ENCODE measurements at places on chromosomes 5 and 9.

DNA sequence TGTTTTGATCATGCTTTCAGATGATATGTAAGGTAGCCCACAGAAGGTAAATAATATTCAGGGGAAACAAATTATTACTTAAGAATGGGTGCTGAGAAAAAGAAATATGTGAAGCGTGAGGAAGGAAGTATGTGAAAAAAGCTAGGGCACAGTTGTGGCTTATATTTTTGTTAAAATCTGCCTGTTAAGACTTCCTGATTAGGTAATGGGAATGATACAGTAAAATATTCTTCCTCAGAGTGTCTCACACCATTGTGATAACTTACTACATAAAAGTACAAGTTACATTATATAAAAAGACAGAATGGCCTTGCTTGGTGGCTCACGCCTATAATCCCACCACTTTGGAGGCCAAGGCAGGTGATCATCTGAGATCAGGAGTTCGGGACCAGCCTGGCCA is 18.7 kb upstream of the PARP8 start:
- DNase-seq = no peak

GRCh38 chr9:78835928-78836450 is 539.1 kb downstream of the PSAT1 start:
- no peak for DNase-seq

- peak; percentile 16 for DNase-seq
These were observed 2.6 kb upstream of the GABRB2 start for GRCh38 chr5:161549106-161549505.

DNA sequence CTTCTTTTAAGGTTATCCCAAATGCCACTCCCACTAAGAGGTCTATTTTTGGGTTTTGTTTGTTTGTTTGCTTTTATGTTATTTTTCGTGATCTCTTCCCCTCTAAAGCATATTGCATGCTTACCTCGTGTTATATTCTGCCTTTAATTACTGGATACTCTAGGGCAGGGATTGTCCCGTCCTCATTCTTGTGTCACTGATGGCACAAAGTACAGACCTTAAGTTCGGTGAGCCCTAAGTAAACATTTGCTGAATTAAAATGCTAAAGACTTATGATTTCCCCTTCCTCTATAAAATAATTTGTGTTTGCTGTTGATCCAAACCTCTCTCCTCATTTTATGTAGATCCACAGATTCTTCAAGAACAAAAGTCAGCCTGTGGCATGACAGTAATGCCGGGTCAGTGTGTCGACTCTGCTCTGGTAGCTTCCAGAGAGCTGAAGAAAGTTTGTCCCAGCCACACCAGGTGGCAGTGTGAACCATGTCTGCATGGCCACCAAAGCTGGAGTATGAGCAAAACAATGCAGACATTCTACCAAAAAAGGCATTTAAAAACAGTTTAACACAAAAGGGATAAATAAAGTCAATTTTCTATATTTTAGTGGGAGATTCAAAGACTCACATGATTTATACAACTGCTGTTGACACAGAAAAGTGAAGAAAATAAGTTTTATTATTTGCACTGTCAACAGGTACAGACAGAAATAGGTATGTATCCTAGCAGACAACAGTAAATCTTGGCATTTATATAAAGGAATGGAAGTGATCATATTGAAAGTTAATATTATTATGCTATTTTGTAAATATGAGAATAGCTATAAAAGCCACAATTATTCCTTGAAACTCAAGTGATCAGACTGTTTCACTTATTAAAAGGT is 17.9 kb upstream of the POC5 start:
- DNase-seq = peak; percentile 31

All from GM20000 (cell line).